ENCODE measurements at places on chromosomes 6 and 20.

DNA sequence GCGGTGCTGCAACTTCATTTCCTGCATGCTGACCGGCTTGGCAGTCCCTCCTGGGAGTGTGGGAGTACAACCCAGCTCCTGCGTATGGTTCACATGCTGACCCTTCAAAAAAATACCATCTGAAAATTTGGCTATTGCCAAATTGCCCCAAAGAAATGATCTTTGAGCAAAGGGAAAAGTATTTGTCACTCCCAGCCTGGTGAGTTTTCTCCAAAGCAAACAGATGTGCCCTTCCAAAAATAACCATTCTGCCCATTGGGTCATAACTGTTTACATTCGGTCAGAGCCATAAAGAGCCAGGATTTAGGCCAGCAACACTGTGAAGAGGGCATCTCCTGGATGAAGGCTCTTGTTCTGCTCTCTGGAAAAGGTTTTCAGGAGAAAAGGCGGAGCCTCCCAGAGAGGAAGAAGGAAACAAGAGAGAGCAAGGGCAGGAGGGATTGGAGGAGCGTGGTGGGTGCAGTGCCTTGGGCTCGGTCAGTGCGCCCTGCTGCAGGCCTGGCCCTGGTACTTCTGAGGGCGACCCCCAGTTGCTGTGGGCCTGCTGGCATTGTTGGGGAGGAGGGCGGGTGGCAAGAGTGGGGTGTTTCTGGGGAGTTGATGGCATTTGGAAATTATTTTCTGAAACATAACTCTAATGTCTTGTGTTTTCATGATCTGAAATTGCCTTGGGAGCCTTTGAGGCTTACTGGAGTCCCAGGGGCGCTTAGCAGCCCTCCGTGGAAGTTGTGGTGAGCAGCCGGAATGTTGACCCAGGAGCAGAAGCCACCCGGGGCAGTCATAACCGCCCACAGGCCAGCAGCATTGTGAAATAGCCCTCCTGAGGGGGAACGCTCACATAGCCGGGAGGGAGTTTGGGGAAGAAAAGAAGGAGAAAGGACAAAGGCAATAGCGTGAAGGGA is 248.4 kb downstream of the MYLK4 start:
- no peak for DNase-seq

- DNase-seq: no peak
Measured at GRCh38 chr6:156319707-156320106, 457.5 kb upstream of the ARID1B start.

DNA sequence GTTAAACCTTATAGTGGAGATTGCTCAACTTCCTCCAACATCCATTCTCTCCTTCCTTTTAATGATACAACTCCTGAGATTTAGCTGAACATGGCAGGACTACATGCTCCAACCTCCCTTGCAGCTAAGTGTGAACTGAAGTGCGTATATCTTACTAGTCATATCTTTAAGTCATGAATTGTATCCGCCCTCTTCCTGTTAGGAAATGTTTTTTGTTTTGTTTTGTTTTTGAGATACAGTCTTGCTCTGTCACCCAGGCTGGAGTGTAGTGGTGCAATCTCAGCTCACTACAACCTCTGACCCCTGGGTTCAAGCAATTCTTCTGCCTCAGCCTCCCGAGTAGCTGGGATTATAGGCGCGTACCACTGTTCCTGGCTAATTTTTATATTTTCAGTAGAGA is 8.8 kb upstream of the OSTM1 start:
- no peak for DNase-seq

DNA sequence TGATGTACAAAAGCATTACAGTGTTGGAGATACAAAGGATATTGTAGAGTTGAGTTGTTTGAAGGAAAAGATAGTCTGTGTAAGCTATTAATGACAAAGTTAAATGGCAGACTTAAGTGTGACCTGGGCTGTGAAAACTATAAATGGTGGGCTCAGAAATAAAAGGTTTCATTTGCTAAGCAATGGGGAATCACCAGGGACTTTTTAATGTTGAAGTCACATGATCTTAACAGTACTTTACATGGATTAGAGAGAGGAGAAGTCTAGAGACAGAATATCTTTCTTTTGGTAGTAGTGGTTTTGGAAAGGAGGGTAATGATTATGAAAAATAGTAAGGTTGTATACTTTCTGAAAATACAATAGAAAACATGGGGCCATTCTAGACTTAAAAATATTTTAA is 67.1 kb downstream of the SCAF8 start:
- DNase-seq: no peak

DNA sequence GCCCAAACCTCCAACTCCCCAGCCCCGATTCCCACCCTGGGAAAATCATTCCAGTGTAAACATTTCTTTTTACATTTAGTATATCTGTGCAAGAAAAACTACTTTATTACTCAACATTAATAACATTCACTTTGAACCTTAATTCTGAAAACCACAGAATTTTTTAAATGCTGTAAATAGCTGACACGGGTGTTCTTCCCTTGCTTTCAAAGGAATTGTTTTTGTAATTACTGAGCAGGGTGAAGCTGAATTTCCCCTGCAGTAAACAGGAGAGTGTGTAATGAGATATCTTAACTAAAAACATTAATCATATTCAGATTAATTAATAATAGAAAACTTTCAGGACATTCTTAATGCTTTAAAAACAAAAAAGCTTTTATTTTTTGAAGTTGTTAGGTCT is 99.3 kb upstream of the CITED2 start:
- DNase-seq: no peak

- DNase-seq: no peak
Measured at GRCh38 chr20:12166053-12166717, 248.5 kb downstream of the BTBD3 start.

DNA sequence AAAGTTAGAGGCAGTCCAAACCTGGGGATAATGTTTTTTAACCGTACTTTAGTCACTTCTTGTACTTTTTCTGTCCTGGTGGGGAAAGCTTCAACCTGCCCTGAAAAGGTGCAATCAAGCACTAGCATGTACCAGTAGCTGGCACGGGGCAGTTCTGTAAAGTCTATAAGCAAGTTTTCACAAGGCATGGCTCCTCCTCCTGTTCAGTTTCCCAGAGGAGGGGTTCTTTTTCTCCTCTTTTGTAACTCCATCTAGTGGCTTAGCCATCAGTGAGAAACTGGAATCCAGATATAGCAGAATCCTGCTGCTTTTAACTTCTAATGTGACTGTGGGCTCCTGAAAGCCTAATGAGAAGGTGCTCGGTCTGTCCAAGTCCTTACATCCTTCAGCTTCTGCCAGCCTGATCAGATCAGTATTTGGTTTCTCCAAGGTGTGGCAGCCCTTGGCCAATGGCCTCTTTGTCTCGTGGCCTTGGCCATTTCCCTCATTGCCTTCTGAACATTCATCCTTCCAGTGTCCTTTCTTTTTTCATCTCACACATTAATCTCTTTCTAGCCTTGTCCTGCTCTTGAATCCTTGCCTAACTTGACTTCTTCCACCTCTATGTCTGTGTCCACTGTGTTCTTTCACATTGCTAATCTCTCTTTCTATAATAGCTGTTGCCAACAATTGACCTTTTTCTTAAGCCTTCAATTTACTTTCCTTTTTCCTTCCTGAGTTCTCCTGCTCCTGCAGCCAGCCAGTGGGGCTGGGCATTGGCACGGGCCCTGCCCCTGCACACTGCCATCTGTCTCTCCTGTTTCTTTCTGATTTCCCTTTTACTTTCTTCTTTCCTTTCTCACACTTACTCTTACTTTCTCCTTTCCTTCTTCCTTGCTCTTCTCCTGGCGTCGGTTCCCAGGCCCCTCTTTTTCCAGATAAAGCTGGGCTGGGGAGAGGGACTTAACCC is 222.0 kb upstream of the SYNCRIP start:
- no peak for DNase-seq

DNA sequence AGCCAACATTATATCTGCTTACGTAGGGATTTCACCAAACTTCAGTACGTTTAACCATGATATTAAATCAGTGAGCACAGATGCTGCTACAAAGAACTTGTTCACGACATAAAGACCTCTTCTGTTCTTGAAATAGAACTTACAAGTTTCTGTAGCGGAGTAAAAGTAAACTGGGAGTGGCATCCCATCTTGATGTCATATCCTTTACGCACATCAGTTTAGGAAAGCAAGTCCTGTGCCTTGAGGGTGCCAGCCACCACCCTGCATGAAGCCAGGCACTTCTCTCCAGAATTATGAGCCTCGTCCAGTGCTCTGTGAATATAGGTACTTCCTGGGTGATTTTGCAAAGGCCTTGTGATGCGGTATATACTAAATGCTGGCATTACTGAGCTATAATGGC is 122.6 kb downstream of the BTBD3 start:
- no peak for DNase-seq

All from hematopoietic multipotent progenitor cell treated with erythropoietin and hydrocortisone succinate and interleukin-3 and kit ligand, for 15 days (in vitro differentiated cells).